ENCODE measurements at places on chromosomes 2 and 18. TPM values are rescaled to one million over a fixed set of nuclear protein-coding genes. Genes with fewer than 3 reads are reported as not detected.

DNA sequence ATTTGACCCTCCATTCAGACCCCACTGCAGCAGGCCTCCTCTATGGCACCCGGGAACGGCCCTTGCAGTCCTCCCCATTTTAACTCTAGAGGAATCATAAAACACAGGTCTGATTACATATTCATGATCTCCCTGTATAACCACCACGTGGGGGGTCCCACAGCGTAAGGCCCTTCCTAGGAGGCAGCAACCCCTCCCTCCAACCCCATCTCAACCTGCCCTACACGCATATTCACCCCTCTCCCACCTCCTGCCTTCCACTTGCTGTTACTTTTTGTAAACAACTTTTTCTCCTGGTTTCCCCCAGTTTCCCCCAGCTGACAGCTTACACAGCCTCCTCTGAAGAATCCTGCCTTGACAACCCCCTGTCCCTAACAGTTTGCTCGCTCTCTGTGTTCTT is 85.1 kb upstream of the FOXI3 start:
- H3K27ac ChIP-seq: no peak overlapping the region
- no peak for DNase-seq
- H3K4me1 ChIP-seq: peaks cover 9% of the 10 kb centered on the region
- no peaks in the 10 kb centered on the region for H3K27me3 ChIP-seq
- H3K36me3 ChIP-seq: no peaks in the 10 kb centered on the region

DNA sequence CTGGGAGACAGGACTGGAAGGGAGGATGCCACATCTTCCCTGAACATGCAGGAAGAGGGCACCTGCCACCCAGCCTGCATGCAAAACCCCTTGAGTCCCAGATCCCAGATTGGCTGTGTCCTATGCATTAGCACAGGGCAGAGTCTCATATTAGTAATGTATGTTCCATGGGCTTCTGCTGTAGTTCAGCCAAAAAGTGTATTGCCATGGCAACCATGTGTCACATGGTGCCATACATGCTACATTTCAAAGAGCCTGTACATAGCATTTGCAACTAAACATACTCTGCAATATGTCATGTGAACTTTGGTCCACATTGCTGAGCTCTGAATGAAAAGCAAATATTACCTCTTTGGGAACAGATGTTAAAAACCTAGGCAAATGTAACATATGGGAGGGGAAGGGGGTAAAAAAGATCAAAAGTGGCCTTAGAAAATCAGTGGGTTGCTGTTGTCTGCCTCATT is 78.4 kb downstream of the DPP4 start:
- H3K4me1 ChIP-seq: peaks cover 5% of the 10 kb centered on the region
- no peak overlapping the region for H3K27ac ChIP-seq
- no peaks in the 10 kb centered on the region for H3K36me3 ChIP-seq
- H3K27me3 ChIP-seq: peaks cover 7% of the 10 kb centered on the region

DNA sequence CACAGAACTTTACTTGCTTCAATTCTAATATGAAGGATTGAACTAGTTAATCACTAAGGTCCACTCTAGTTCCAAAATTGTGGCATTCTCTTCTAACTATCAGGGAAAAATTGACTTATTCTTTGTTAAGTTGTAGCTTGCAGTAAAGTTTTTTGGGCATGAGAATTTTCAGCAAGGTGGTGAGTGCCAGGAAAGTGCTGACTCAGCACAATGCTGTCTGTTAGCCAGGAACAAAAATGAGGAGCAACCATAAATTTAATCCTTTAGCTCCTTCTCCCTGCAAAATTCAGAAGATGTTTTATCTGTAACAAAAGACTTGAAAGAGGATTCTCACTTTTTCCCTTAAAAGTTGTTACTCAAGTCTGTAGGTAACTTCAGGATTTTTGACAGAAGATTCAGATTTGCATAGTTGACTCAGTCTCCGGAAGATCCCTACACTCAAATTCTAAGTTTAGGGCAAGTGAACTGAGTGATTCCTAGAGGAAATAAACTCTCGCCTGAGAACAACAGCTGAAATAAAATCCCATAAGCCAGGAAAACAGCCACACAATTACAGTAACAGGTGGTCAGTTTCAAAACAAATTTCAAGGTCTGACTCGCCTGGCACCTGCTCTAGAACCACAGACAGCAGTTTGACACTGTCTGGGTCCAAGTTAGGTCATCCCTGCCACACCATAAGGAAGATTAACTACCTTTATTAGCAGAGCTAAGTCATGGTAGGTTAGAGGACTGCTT is 20.2 kb upstream of the DARS1 start:
- no peak overlapping the region for H3K27ac ChIP-seq
- H3K4me3 ChIP-seq: no peak overlapping the region
- DNase-seq: no peak
- H3K36me3 ChIP-seq: peaks cover 3% of the 10 kb centered on the region
- no peaks in the 10 kb centered on the region for H3K27me3 ChIP-seq

GRCh38 chr2:124887466-124887865 is 862.4 kb downstream of the CNTNAP5 start:
- H3K27me3 ChIP-seq: no peaks in the 10 kb centered on the region
- DNase-seq: no peak
- no peak overlapping the region for H3K4me3 ChIP-seq

GRCh38 chr18:75244351-75245313 is 34.0 kb downstream of the TSHZ1 start:
- peaks cover 18% of the 10 kb centered on the region for H3K36me3 ChIP-seq
- peak overlapping the region; percentile 93 for H3K27ac ChIP-seq
- H3K4me1 ChIP-seq: peaks cover 68% of the 10 kb centered on the region
- no peaks in the 10 kb centered on the region for H3K27me3 ChIP-seq
- DNase-seq: no peak

DNA sequence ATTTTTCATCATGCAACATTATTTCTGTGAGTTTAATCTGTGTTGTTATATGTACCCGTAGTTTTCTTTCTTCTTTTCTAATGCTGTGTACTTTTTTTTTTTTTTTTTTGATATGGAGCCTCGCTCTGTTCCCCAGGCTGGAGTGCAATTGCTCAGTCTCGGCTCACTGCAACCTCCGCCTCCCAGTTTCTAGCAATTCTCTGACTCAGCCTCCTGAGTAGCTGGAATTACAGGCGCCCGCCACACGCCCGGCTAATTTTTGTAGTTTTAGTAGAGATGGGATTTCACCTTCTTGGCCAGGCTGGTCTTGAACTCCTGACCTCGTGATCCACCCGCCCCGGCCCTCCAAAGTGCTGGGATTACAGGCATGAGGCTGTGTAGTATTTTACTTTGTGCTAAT is 155.4 kb downstream of the GALR1 start:
- no peak for DNase-seq
- H3K4me1 ChIP-seq: no peaks in the 10 kb centered on the region

GRCh38 chr2:233112776-233113452 is 52.8 kb downstream of the INPP5D start:
- peaks cover 20% of the 10 kb centered on the region for H3K27me3 ChIP-seq
- H3K36me3 ChIP-seq: no peaks in the 10 kb centered on the region
- no peak overlapping the region for H3K27ac ChIP-seq
- no peak for DNase-seq
- H3K4me1 ChIP-seq: no peaks in the 10 kb centered on the region

- no peak for DNase-seq
- H3K27ac ChIP-seq: no peak overlapping the region
- no peak overlapping the region for H3K4me3 ChIP-seq
- H3K4me1 ChIP-seq: peaks cover 3% of the 10 kb centered on the region
Observed at GRCh38 chr18:3184275-3184963, 35.3 kb downstream of the MYOM1 start.

DNA sequence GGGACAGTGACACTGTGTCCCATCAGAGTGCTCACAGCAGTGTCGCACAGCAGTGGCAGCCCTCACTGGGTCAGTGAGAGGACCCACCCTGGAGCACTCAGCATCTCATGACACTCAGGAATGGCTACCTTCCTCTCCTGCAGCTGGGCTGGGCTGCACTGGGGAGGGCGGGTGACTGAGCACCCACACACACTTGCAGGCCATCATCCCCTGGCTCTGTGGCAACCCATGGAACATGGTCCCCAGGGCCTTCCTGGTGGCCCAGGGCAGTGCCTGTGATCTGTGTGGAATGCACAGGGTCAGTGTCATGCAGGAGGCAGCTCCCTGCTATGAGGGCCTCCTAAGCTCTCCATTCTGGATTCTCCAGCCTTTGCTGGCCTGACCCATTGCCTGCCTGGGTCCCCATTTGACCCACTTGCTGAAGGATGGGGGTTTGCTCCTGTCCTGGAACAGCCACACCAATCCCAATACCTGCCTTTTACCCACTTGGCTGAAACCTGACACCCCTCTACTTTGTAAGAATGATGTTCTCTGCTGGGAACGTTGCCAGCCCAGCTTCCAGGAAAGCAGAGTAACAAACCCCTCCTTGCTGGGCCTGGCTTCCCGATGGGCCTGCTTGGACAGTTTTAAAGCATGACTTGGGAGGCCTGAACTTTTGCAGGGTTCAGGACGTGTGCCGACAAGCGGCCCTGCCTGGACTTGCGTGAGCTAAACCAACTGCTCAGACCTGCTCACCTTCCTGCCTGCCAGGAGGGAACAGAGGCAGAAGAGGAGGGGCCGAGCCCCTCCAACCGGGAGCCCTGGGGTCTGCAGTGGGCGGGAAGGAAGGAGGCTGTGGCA is 13.7 kb downstream of the HS6ST1 start:
- no peaks in the 10 kb centered on the region for H3K27me3 ChIP-seq
- H3K4me3 ChIP-seq: peak overlapping the region; percentile 23
- H3K36me3 ChIP-seq: peaks cover 2% of the 10 kb centered on the region
- H3K27ac ChIP-seq: peak overlapping the region; percentile 97
- peaks cover 87% of the 10 kb centered on the region for H3K4me1 ChIP-seq

GRCh38 chr18:10111191-10111590 is 197.4 kb downstream of the VAPA start:
- no peaks in the 10 kb centered on the region for H3K27me3 ChIP-seq
- H3K27ac ChIP-seq: no peak overlapping the region
- no peak for DNase-seq
- no peaks in the 10 kb centered on the region for H3K36me3 ChIP-seq

GRCh38 chr2:174877751-174878150 is 113.5 kb upstream of the CHRNA1 start:
- no peak for DNase-seq
- peak overlapping the region; percentile 7 for H3K27ac ChIP-seq
- peaks cover 29% of the 10 kb centered on the region for H3K4me1 ChIP-seq
- H3K4me3 ChIP-seq: no peak overlapping the region
- no peaks in the 10 kb centered on the region for H3K36me3 ChIP-seq
- no peaks in the 10 kb centered on the region for H3K27me3 ChIP-seq

Gene RIT2
- not detected for total RNA-seq

- H3K36me3 ChIP-seq: no peaks in the 10 kb centered on the region
- H3K27ac ChIP-seq: peak overlapping the region; percentile 77
- H3K4me3 ChIP-seq: peak overlapping the region; percentile 40
- H3K27me3 ChIP-seq: no peaks in the 10 kb centered on the region
Observed at GRCh38 chr2:226423498-226423960, 376.1 kb downstream of the IRS1 start.

Gene RFX8
- total RNA-seq: 0.65 TPM

GRCh38 chr2:84631047-84631446 is 114.7 kb downstream of the DNAH6 start:
- H3K27me3 ChIP-seq: peaks cover 21% of the 10 kb centered on the region
- peaks cover 2% of the 10 kb centered on the region for H3K4me1 ChIP-seq
- H3K27ac ChIP-seq: no peak overlapping the region
- DNase-seq: no peak

DNA sequence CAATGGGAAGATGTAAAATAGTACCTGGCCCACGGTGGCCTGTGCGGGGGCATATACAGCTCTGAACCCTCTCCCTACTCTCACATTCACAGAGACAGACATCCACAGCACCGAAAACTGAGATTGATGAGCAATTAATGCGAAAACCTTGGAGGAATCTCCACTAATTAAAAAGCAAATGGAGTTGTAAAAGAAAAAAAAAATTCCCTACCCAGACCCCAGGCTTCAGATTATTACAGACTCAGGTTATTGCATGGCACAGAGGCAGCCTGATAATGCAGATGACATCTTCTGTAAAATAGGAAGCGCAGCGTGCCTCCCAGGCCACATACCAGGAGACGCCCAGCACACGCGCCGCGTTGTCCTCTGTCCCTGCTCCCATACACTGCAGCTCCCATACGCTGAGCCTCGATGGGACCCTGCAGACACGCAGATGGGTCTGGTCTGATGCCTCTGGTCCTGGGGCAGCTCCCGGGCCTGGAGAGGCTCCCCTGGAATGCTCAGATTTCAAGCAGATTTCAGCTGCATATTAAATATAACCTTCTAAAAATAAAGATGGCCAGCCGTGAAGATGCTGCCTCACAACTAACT is 496.1 kb upstream of the MYT1L start:
- no peak overlapping the region for H3K4me3 ChIP-seq
- DNase-seq: no peak
- H3K27me3 ChIP-seq: peaks cover 9% of the 10 kb centered on the region
- no peaks in the 10 kb centered on the region for H3K4me1 ChIP-seq
- no peak overlapping the region for H3K27ac ChIP-seq

Gene IL1R2
- not detected for total RNA-seq

Gene RND3
- total RNA-seq: 144 TPM

Gene PRKRA
- 70.7 TPM for total RNA-seq

GRCh38 chr2:193476171-193476800 is 1281.6 kb upstream of the TMEFF2 start:
- H3K4me3 ChIP-seq: no peak overlapping the region
- H3K4me1 ChIP-seq: no peaks in the 10 kb centered on the region
- DNase-seq: no peak
- no peaks in the 10 kb centered on the region for H3K27me3 ChIP-seq

Gene SPRED2
- total RNA-seq: 31.5 TPM

GRCh38 chr2:136741471-136741870 is 23.9 kb upstream of the THSD7B start:
- peaks cover 51% of the 10 kb centered on the region for H3K27me3 ChIP-seq
- H3K27ac ChIP-seq: no peak overlapping the region
- H3K36me3 ChIP-seq: no peaks in the 10 kb centered on the region
- no peak for DNase-seq

DNA sequence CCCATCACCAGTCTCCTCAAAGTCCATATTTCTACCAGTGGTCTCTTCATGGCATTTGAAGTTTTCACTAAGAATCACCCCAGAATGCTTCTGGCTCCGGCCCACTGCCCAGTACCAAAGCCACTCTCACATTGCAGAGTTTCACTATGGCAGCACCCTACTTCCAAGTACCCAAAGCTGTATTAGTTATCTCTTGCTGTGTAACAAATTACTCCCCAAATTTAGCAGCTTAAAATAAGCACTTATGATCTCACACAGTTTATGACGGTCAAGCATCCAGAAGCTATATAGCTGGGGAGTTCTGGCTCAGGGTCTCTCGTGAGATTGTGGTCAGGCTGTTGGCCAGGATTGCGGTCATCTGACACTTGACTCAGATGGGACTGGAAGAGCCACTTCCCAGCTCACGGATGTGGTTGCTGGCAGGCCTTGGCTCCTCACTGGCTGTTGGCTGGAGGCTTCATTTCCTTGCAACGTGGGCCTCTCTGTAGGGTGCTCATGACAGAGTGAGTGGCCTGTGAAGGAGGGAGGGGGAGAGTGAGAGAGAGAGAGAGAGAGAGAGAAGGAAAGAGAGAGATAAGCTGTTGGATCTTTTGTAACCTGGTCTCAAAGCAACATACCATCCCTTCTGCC is 189.5 kb downstream of the CTIF start:
- H3K27me3 ChIP-seq: peaks cover 12% of the 10 kb centered on the region
- no peak overlapping the region for H3K4me3 ChIP-seq
- H3K27ac ChIP-seq: peak overlapping the region; percentile 60
- no peak for DNase-seq
- H3K4me1 ChIP-seq: peaks cover 8% of the 10 kb centered on the region

GRCh38 chr18:13474336-13474735 is 252.0 kb downstream of the FAM210A start:
- no peak overlapping the region for H3K27ac ChIP-seq
- no peaks in the 10 kb centered on the region for H3K36me3 ChIP-seq
- H3K4me3 ChIP-seq: no peak overlapping the region
- H3K4me1 ChIP-seq: peaks cover 11% of the 10 kb centered on the region
- H3K27me3 ChIP-seq: no peaks in the 10 kb centered on the region
- DNase-seq: no peak

GRCh38 chr2:105324732-105325131 is 4.8 kb downstream of the TGFBRAP1 start:
- no peaks in the 10 kb centered on the region for H3K27me3 ChIP-seq
- H3K4me1 ChIP-seq: peaks cover 46% of the 10 kb centered on the region
- DNase-seq: no peak
- H3K27ac ChIP-seq: peak overlapping the region; percentile 95

Gene MARCO
- total RNA-seq: 0.22 TPM

Gene CAPN10
- 58.6 TPM for total RNA-seq
